ENCODE measurements at places on chromosomes 7 and 10.

DNA sequence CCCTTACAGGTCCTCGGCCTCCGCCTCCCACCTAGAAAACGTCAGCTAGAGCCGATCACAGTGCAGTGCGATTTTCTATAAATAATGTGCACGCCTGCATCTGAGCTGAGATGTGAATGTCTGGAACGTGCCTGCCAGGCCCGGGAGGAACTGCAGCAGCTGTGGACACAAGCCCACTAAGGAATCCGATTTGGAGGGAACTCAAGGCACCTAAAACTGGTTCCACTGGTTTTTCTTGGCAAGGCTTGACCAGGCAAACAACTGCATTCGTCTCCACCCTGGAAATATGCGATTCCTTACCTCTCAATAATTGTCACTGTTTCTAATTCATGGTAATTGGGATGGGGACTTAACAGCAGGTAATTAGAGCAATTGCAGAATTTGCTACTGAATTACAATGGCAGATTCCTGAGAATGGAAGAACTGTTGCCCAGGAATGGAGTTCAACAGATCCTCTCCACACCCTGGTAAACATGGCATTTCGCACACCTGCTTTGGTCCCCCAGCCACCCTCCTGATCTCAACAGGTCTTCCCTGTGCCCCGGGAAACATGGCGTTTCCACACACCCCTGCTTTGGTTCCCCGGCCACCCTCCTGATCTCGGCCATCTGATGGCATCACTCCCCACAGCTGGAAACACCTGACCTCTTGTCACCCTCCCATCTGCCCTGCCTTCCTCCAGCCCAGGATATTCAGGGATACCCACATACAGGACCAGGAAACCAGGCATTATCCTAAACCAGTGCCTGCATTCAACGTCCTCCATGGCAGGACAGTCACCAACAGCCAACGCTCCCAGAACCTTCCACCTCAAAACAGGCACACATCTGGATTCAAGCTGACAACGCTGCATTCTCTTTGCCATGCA is 76.0 kb downstream of the DIP2C start:
- no peak for DNase-seq

DNA sequence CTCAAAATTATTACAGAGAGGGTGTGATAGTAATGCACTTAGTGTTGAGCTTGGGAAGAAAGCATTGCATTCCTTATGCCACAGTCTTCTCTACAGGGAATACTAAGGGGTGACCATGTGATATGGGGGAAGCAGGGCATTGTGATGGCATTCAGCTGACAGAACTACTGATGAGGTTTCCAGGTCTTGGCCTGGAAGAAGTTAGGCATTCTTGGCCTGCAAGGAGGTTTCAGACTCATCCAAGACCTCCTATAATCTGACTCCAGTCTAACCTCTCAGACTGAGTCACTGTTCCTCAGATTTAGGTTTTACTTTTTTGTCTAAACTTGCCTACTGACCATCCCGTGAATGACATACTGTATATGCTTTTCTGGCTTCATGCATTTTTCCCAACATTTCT is 7.9 kb downstream of the STMP1 start:
- DNase-seq: no peak

- no peak for DNase-seq
Measured at GRCh38 chr10:119658274-119658673, 7.1 kb downstream of the BAG3 start.

DNA sequence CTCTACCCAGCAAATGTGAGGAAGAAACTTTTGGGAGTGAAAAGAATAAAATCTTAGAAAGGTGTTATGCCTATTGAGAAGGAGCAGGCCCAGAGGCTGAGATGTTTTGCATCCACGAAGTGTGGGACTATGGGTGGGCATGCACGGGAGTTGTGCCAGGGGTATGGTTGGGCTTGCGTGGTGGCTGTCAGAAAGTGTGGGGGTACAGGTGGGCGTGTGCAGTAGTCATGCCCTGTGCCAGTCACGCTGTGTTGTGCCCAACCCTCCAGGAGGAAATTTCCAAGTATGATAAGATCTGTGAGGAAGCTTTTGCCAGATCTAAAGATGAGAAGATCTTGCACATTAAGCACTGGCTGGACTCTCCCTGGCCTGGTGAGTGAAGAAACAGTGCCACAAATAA is 52.9 kb upstream of the ZMIZ2 start:
- no peak for DNase-seq

GRCh38 chr7:17625043-17625442 is 315.3 kb downstream of the SNX13 start:
- no peak for DNase-seq

DNA sequence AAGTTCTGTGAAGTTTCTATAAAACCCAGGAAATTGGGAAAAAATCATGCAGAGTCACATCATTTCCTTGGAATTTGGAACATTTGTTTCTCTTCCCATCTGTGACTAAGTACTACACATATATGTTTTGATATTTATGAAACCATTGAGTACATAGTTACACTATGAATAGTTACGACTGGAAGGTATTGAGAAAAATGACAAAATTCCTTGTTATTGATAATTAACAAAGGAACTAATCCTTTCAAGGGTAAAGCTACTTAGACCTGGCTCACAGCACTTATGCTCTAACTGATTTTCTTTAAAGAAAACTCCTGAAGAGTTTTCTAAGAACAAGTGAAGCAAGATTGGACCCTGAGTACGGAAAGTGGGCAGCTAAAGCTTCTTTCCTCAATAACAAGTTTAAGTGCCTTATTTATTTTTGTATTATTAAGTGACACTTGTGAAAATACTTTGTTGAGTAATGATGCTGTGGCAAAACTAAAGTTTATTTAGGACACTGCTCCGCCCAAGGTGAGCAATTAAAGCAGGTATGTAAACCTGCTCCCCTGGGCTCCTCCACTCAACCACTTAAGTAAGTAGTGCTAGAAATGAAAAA is 12.0 kb upstream of the GLCCI1 start:
- DNase-seq: no peak

GRCh38 chr10:77286531-77287508 is 350.8 kb downstream of the KCNMA1 start:
- DNase-seq: no peak

DNA sequence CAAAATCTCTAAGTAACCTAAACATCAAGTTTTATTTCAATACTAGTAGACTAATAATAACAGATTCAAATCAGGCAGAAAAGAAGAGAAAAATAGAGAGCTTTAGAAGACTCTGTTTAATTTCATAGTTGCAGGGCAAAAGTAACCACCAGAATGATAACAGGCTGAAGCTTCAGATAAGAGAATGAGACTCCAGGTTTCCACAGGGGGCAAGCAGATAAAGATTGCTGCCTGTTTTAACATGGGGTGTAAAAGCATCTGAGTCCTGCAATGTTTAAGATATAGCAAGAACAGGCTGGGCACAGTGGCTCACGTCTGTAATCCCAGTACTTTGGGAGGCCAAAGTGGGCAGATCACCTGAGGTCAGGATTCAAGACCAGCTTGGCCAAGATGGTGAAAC is 11.0 kb downstream of the CROT start:
- no peak for DNase-seq

DNA sequence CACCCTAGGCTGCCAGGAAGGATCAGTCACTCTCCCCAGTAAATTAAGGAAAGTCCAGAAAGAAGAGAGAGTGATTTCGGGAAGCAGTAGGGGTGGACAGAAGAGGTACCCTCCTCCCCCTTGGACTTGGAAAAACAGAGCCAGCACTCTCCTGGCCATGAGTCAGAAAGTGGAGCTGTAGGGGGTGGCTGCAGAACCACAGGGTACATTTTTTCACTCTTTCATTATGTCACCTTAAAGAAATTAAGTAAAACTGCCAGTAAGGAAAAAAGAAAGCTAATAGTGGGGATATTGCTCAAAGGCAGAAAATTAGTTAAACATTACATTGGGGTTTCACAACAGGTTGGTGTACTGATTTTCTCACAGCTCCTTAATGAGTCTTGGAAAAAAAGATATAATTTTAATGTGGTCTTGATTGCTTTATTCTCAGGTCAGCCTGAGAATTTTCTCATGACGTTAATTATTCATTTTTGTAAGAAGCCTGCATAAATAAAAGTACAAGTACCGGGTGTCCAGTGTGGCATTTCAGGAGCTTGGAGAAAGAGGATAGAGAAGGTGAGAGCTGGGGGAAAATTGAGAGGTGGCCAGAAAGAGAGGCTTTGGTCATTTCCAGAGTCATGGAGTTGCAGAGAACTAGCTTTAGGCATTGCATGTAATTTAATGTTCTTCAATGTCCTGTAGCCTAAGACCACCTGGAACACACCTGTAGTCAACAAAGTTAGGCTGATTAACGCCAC is 23.2 kb upstream of the AOAH start:
- DNase-seq: no peak

GRCh38 chr10:73731588-73732375 is 12.4 kb upstream of the SEC24C start:
- no peak for DNase-seq

GRCh38 chr7:55775051-55775420 is 87.5 kb downstream of the SEPTIN14 start:
- no peak for DNase-seq

DNA sequence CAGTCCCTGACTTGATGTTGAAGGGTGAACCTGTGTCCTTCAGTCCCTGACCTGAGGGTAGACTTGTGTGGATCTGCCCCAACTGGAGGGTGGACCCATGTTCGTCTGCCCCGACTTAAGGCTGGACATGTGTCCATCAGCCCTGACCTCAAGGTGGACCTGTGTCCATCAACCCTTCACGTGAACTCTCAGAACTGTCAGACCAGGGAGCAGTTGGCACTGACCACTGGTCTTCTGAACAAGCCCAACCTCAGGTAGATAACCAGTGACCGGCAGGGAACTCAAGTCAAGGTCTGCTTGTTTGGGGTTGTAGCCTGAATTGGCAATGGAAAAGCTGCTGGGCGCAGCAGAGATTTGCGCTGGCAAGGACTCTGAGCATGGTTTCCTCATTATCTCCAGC is 96.5 kb downstream of the ADCY1 start:
- no peak for DNase-seq

DNA sequence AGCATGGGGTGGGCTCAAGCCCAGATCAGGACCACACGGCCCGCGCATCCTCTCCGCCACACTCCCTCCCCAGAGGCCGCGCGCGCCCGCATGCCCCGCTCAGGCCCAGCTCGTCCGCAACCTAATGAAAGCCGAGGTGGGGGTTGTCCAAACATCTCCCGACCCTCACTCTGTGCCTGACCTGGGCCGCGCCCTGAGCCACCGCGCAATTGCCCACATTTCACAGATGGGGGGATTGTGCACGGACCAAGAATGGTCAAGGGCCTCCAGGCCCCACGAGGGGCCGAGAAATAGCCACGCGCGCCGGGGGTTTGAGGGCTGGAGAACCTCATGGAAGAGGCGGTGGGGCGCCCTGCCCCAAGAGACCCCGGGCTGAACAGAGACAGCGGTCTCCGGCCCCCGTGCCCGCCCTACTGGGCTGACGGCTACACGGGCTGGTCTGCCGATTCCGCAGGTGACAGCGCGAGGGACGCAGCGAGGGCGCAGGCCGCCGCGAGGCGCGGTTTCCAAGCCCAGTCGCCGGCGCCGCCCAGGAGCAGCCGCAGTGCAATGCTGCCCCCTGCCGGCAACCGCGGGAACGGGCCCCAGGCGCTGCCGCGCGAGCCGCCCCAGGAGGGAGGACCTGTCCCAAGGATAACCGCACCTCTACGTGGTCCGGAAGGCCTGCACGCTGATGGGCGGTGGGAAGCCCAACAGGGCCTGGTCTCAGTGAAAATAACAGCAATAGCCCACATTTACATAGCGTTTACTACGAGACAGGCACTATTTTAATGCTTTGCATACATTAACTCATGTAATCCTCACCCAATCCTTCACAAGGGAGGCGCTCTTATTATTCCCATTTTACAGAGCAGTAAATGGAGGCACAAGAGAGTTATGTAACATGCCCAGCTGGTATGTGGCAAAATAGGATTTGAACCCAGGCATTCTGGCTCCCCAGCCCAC is 10.5 kb upstream of the GRID1 start:
- DNase-seq: peak; percentile 64

DNA sequence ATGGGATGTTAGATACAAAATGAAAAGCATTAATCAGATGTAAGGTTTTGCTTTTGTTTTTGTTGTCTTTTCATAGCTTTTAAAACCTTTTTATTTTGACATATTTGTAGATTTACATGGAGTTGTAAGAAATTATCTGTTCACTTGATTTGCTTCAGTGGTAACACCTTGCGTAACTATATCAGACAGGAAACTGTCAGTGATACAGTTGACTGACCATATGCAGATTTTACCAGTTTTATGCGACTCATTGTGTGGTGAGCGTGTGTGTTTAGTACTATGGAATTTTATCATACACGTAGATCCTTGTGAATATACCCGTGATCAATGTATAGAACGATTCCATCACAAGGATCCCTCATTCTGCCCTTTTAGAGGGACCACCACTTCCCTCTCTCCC is 701.4 kb downstream of the SUGCT start:
- no peak for DNase-seq

DNA sequence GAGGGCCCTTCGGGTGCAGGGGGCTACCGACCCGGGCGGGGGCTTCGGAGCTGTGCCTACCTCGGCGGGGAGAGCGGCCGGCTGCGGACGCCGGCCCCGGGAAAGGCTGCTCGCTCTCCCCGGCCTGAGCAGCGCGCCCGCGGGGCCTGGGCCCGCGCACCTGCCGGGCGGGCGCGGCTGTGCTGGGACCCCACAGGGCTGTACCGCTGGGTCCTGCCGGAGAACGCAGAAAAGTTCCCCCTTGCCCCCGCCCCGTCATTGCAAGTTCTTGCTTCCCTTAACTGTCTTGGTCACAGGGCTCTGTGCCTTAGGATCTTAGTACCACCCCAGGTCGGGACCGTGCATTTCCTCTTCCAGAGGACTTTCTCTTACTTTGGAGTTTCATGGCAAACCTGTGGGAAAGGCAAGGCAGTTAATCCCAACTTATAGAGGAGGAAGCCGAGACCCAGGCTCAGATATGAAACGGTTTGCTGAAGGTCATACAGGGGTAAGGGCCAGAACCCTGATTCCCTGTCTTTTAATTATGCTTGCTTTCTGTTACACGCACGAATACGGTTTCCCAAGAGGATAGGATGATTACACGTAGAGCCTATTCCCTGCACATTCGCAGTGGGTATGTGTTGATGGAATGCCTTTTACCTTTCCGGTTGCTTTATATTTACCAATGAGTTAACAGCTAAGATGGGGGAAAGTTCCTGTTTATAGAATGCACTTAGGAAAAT is 652 bp downstream of the PCGF5 start:
- DNase-seq: no peak

DNA sequence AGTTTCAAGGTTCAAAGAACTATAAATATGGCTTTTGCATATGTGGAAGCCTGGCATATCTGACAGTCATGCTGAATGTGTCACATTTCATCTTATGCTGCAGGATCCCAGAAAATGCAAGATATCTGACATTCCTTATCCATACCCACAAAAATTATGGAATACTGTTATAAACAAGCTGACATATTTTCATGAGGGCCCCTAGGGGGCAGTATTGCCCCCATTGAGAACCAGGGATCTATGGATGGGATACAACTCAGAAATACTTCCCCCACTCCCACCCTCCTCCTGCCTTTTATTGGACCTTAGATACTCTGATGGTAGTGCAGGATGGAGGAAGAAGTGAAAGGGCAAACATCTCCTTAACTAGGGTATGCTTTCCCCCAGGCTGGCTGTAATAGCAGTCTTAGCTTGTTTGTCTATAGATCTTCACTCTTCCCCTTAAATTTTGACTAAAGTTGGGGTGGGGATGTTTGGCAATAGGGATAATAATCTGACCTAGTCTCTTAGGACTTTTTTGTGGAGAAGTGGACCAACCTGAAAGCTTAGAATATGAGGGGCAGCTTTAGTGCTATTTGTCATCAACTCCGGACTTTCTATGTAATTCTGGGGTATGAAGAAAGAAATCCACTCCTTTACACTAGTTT is 3.5 kb upstream of the GNGT1 start:
- no peak for DNase-seq

All from stimulated activated CD8-positive, alpha-beta memory T cell treated with anti-CD3 and anti-CD28 coated beads, Interleukin-12 subunit alpha, Interleukin-12 subunit beta, amount 100 ng/mL, for 4 hours (primary cell).